Smooth muscle cell of bladder (primary cell): ENCODE measurements at places on chromosomes 12 and 14. TPM values are rescaled to one million over a fixed set of nuclear protein-coding genes. Genes with fewer than 3 reads are reported as not detected.

Gene NEDD8
- total RNA-seq, result 226 and 239 TPM in 2 replicates

Gene GPR65
- under 0.01 and 0.28 TPM in 2 replicates for total RNA-seq

Gene ETFBKMT
- 3.2 and 3.3 TPM in 2 replicates for total RNA-seq

Gene TXNRD1
- 703 and 1,091 TPM in 2 replicates for total RNA-seq

Gene RAP1B
- total RNA-seq, result 121 and 180 TPM in 2 replicates

Gene TPH2
- not detected in 2 replicates for total RNA-seq
